ENCODE measurements at places on chromosomes 5 and 9.
A peak's percentile ranks its signal among the peaks of the same experiment; 100 is the strongest.

- no peak for DNase-seq
Observed at GRCh38 chr5:38752012-38752536, 93.7 kb upstream of the OSMR start.

DNA sequence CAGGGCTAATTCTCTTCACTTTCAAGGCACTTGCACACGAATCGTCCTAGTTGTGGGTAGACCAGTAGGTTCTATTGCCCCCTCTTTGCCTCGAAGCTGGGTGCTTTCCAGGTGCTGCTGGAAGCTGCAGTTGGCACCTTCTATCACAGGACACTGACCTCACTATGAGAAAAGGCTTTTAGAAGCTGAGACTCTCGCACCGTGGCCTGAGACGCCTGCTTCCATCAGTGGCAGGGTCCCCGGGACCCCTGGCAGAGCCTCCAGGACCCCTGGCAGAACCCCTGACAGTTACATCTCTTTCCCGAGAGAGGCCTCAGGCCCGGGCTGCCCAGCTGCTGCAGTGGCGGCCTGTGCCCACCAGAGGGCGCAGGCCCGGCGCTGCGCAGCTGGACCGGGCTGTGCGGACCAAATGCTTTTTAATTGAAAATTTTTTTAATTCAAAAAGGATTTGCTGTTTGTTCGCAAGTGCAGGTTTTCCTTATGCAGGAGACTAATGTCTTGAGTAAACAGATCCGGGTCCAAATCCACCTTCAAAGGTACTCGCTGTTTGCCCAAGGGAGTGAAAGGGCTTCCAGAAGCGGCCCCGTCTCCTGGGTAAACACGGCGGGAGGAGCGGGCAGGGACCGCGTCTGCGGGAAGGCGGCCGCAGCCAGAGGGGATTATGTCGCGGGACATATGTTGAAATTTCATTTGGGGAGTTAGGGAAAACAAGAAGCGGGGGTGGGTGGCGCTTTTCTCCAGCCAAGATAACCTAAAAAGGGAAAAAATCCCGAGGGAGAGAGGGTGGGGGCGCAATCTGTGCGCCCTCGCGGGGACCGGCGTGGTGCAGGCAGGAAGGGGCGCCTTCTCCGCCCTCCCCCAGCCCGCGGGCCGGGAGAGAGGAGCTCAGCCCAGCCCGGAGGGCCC lies 114.5 kb upstream of the LMX1B start:
- DNase-seq: peak; percentile 70

DNA sequence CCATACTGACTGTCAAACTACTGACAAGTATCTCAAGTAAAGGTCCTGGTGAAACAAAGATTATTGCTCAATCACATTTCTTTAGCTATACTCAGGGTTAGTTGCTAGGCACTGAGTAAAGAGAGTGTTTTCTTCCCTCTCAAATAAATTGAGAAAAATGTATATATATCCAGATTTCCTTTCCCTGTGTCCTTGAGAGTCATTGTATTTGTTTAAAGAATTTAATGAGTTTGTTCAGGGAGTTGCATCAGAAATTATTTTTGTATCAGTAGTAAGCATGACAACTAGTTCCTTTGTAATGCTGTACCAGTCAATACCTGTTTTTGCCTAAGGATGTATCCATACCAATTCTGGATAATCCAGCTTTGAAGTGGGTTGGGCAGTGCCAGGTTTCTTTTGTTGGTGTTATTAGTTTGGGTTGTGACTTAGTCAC lies 3.2 kb upstream of the ANKHD1 start:
- peak; percentile 2 for DNase-seq

GRCh38 chr5:89351222-89351621 lies 468.2 kb upstream of the MEF2C start:
- DNase-seq: no peak

- DNase-seq: peak; percentile 18
Observed at GRCh38 chr5:72268753-72269410, 51.2 kb downstream of the MRPS27 start.

DNA sequence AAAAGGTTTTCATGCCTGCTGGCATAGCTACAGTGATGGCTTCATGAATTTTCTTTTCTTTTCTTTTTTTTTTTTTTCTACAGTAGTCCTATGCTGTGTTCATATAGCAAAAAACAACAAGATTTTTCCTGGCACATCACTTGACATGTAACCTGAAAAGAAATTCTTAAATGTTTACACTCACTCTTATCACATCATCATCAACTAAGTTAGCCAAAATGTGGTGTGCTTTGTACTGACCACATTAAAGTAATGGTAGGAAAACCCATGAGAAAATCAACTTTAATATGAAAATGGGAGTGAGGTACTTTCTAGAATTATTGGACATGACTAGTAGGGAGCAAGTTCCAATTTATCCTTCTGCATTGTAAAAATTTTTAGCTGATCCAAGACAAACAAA lies 146.7 kb downstream of the SSBP2 start:
- DNase-seq: no peak

- DNase-seq: no peak
Observed at GRCh38 chr5:129125819-129126218, 31.3 kb downstream of the ISOC1 start.

DNA sequence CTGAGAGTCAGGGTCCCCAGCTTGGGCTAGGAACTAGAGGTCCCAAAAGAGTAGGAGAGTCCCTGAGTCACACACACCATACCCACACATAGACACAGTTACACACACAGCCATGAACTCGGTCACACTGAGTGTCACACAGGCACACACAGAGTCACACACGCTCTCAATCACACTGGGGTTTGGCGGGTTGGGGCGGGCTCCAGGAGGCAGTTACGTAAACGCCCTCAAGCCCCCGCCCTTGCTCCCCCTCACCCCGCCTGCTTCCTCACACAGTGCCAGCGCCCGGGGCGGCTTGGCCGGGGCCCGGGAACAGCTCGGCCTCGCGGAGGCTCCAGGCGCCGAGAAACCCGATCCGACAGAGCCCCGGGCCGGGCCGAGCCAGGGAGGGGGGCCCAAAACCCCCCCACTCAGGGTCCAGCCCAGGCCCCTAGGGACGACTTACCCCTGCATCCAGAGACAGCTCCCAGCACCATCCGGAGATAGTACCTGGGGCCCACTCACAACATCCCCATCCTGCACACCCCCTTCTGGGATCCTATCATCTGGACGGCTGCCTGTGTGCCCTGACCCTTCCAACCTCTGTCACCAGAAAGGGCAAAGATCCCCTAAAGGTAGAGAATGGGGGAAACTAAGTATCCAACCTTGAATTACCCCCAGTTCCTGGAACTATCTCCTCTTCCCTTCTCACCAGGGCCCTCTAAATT lies 3.5 kb upstream of the CNTFR start:
- DNase-seq: no peak

GRCh38 chr5:147036691-147037245 lies 158.2 kb upstream of the PPP2R2B start:
- no peak for DNase-seq

GRCh38 chr9:81082221-81082620 lies 607.1 kb downstream of the TLE1 start:
- DNase-seq: no peak

GRCh38 chr5:38905516-38905915 lies 59.7 kb downstream of the OSMR start:
- DNase-seq: no peak

Data from NCI-H1417 (cell line).